Activated CD4-positive, alpha-beta T cell treated with anti-CD3 and anti-CD28 coated beads, Interleukin-2, amount 50 U/mL, for 1 hour (primary cell): ENCODE measurements at places on chromosomes 6 and 20.

DNA sequence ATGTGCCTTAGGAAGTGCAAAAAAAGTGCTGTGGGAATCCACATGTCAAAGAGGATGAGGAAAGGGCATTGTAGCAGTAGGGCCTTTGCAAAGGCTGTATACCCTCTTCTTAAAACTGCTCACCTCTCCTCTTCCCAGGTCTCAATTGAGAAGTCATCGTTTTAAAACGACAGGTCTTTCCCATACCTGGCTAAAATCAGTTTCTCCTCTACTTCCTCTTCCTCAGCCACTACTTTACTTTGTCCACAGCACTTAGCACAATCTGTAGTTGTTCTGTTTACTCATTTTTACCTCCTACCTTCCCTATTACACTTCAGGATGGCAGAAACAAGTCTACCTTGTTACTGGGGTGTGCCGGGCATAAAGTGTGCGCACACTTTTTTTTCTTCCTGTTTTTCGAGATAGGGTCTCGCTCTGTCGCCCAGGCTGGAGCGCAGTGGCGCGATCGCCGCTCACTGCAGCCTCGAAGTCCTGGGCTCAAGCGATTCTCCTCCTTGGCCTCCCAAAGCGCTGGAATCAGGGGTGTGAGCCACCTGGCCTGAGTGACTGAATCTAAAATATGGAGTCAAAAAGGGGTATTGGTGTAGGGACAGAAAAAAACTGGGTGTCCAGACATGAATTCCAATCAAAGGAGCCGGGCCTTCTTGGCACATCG lies 9.8 kb upstream of the ELOVL5 start:
- DNase-seq, result no peak

DNA sequence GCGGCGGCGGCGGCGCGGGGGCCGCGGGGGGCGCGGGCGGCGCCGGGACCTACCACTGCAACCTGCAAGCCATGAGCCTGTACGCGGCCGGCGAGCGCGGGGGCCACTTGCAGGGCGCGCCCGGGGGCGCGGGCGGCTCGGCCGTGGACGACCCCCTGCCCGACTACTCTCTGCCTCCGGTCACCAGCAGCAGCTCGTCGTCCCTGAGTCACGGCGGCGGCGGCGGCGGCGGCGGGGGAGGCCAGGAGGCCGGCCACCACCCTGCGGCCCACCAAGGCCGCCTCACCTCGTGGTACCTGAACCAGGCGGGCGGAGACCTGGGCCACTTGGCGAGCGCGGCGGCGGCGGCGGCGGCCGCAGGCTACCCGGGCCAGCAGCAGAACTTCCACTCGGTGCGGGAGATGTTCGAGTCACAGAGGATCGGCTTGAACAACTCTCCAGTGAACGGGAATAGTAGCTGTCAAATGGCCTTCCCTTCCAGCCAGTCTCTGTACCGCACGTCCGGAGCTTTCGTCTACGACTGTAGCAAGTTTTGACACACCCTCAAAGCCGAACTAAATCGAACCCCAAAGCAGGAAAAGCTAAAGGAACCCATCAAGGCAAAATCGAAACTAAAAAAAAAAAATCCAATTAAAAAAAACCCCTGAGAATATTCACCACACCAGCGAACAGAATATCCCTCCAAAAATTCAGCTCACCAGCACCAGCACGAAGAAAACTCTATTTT lies 2.0 kb downstream of the FOXC1 start:
- DNase-seq, result no peak

- DNase-seq, result peak; percentile 88
These were observed 9.6 kb downstream of the OR2B2 start for GRCh38 chr6:27902335-27903314.

DNA sequence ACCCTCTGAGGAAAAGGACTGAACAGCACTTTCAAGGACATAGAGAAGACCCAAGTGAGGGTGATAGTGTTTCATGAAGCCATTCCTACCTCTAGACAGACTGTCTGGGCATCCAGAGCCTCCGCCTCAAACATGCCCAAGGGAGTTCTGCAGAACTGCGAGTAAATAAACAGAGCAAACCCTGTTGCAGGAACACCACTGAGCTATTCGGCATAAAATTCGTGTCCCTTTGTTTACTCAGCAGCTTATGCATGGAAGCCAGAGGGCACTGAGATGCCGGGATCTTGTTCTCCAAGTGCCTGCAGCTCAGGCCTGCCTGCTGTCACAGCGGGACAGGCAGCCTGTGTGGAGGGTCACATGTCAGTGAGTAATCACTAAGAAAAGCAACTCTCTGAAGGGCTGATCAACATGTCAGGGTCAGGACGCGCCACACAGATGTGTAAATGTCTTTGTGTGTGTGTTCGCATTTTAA lies 164.9 kb upstream of the HEY2 start:
- no peak for DNase-seq

- DNase-seq, result no peak
These were observed 140.1 kb upstream of the GMDS start for GRCh38 chr6:2385471-2385983.

GRCh38 chr6:168730931-168731716 lies 290.1 kb downstream of the SMOC2 start:
- DNase-seq, result no peak

- DNase-seq, result no peak
These were observed 123.2 kb downstream of the BACH2 start for GRCh38 chr6:90173262-90173925.

GRCh38 chr20:19466206-19466928 lies 253.9 kb downstream of the SLC24A3 start:
- no peak for DNase-seq

DNA sequence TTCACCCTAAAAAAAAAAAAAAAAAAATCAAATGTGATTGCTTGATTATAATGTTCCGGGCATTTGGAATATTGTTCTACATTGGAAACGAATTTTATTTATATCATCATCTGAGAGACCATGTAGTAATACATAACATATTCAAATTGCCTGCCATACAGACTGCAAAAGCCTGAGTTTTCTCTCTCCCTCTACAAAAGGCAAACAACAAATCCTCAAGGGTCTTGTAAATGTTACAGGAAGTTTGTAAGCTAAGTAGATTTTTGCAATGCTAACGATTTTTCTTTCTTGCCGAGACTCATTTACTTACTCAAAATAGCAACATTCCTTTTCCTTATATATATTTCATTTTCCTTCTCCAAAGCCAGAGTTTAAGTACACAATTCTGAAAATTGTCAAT lies 49.0 kb upstream of the HTR1E start:
- no peak for DNase-seq

DNA sequence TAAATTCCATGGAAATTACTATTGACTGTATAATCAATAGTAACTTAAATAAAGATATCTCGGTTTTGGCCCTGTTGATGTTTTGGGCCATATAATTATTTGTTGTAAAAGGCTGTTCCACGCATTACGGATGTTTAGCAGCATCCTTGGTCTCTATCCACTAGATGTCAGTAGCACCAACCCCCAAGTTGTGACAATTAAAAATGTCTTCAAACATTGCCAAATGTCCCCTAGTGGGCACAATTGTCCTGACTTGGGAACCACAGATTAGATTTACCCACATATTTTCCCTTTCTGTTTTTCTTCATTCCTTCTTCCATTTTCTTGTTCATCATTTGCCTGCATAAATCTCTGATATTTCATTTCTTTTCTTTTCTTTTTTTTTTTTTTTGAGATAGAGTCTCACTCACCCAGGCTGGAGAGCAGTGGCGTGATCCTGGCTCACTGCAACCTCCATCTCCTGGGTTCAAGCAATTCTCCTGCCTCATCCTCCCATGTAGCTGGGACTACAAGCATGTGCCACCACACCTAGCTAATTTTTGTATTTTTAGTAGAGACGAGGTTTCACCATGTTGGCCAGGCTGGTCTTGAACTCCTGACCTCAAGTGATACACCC lies 13.6 kb upstream of the WFDC8 start:
- DNase-seq, result no peak

- DNase-seq, result no peak
These were observed 18.1 kb upstream of the ZSCAN9 start for GRCh38 chr6:28206928-28207509.

DNA sequence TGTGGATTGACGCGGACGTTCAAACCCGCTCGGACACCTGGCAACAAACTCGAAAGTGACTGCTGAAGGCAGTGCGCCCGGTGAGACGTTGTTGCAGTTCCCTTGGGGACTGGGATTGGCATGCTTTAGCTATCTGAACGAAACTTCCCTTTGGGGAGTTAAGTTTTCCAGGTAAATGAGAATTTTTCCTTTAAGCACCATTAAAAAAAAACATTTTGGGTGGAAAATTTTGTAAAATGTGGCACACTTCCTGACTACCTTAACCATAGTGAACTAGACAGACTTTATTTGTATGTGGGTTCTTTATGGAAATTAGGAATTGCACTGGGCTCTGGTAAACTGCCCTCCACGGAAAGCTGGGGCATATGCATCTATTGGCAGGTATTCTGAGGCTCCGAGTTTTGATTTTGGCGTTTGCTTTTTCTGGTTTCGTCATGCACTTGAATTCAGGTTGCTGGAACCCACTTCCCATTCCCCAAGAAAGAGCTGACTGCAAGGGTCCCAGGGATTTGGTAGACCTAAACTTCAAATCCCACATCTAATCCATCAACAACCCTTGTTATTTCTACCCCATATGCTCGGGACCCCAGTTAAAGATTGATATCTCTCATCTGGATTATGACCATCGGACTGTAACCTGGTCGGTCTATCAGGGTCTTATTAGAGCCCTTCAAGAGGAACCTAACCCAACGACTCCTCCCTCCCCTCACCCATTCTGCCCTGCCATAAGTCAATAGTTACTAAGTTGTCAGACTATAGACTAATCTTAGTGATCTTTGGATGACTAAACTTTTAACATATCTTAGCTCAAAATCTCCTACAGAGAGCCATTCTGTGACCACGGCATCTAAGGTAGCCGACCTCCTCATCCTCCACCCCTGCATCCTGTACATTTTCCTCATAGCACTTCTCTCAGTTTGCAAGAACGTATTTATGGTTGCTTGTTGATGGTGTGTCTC lies 800 bp upstream of the DYNLT1 start:
- DNase-seq, result no peak

DNA sequence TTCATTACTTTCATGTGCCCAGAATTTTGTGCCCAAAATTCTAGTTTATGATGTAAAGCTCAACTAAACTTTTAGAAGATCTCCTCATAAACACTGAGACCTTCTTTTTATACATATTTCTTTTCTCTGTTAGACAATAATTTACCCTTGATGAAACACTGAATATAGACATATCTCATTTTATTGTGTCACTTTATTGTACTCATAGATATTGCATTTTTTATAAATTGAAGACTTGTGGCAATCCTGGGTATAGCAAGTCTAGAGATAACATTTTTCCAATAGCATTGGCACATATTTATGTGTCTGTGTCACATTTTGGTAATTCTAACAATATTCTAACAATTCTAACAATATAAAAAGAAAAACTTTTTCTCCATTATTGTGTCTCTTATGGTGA lies 74.9 kb upstream of the POU3F2 start:
- DNase-seq, result no peak

DNA sequence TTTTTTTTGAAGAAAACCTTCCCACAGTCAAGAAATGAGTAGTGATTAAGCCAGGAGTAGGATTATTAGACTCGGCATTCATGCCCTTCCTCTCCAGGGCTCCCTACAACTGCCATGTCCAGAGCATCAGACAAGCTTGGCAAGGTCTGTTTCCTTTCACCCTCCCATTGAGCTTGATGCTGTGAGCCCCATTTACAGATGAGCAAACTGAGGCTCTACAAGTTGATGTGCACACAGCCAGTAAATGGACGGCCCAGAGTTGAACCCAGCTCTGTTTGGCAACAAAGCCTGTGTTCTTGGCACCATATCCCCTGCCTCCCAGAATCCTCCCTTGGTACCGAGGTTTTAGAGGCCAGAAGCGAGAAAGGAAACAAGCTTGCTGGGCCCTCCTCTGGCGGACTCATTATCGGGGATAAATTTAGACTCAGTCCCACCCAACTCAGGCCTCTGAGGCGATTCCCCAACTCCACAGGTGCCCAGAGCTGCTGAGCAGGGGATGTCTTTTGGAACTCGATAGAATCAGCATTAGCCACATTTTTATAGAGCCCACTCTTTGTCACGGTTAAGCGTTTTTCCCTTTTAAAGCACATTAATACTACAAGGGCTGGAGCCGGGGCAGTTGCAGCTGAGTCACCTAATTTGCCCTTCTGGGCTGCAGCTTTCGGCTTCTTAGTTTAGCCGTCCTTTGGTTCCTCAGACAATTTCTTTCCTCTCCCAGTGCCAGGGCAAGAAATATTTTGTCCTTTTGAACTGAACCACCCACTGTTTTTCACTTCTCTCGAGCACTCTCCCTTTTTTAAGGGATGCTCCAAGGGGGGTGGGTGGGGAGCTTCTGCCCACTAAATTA lies 23.0 kb upstream of the NFATC2 start:
- DNase-seq, result no peak

GRCh38 chr20:22946596-22946995 lies 88.5 kb upstream of the SSTR4 start:
- no peak for DNase-seq

- DNase-seq, result no peak
These were observed 860.8 kb upstream of the MAP3K7 start for GRCh38 chr6:91447530-91448254.

GRCh38 chr20:61887596-61888093 lies 178.0 kb downstream of the TAF4 start:
- no peak for DNase-seq

GRCh38 chr6:154579485-154579884 lies 69.0 kb upstream of the CNKSR3 start:
- DNase-seq, result no peak

GRCh38 chr6:107976155-107976783 lies 18.3 kb upstream of the SEC63 start:
- no peak for DNase-seq

GRCh38 chr20:37885593-37886503 lies 17.1 kb upstream of the VSTM2L start:
- DNase-seq, result no peak

DNA sequence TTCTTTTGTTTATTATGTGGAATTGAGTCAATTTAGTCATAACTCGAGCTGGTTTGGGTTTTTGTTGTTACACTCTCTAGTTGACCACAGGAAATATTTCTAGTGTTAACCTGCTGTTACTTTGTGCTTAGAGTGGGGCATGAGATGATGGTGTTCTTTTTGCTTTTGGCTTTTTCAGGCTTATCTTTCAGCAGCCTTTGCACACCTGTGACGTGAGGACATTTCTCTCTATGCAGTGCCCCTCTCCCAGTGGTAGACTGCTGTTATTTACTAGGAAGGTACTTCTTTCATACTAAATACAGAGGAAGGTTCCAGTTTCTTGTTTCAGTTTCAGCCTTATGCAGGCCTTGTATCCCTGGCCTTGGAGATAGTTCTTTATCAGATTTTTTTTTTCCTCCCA lies 766.8 kb upstream of the MAN1A1 start:
- DNase-seq, result no peak

- no peak for DNase-seq
These were observed 684.6 kb downstream of the UTRN start for GRCh38 chr6:144969602-144970272.

DNA sequence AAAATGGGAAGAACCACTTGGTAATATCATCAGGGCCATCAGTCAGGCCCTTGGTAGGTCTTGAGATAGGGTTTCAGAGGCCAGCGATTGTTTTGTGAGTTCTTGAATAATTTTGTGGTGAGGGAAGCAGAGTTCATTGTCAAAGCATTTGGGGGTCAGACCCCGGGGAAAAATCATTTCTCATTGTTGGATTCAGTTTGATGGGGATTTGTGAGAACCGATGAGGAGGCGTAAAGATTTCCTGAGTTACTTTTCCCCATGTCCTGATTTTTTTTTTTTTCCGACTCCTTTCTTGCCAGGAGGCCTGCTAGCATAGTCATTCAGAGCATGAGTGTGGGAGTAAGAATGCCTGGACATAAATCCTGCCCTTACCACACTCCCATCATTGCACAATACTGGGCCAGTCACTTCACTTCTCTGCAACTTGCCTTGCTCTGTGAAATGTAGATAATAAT lies 60.3 kb downstream of the TSHZ2 start:
- no peak for DNase-seq

GRCh38 chr6:6714118-6714897 lies 125.8 kb downstream of the LY86 start:
- no peak for DNase-seq
